ENCODE measurements at places on chromosomes 6 and 20.

DNA sequence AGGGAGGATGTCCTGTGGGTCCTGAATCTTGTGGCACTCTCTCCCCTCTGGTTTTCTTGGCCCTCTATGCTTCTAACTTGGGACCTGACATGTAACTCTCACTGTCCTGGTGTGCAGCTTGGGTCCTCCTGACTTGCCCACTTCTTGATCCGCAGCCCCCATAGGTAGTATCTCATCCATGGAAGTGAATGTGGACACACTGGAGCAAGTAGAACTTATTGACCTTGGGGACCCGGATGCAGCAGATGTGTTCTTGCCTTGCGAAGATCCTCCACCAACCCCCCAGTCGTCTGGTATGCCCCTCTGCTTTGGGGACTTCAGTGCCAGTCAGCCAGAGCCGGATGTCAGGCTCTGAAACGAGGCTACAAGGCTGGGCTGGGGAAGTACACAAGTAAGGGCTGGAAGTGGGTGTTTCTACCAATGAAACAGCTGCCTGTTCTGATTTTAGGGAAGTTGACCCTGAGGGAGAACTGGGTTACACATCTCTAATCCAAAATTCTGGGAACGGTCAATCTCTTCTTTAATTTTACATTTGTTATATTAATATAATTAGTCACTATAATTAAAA lies 641 bp downstream of the DBNDD2 start:
- no peak for DNase-seq

DNA sequence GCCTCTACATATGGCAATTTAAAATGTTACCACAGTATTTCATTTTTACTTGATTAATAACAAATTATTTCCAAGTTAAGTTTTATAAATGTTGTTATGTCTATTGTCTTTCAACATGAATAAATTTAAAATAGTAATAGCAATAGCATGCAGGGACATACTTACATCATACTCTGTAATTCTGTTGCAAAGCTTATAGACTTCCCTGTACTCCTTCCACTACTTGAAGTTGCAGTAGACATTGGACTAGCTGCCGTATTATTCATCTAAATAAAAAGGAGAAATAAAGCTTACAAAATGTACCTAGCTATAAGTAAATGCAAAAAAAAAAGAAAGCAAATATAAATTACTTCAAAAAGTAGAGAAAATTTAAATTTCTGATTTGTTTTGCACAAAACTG lies 12.7 kb downstream of the SUPT3H start:
- DNase-seq, result no peak

- no peak for DNase-seq
These were observed 97.7 kb downstream of the SYCP2 start for GRCh38 chr20:59835448-59836395.

- no peak for DNase-seq
These were observed 71.5 kb downstream of the SLC23A2 start for GRCh38 chr20:4929686-4930397.

DNA sequence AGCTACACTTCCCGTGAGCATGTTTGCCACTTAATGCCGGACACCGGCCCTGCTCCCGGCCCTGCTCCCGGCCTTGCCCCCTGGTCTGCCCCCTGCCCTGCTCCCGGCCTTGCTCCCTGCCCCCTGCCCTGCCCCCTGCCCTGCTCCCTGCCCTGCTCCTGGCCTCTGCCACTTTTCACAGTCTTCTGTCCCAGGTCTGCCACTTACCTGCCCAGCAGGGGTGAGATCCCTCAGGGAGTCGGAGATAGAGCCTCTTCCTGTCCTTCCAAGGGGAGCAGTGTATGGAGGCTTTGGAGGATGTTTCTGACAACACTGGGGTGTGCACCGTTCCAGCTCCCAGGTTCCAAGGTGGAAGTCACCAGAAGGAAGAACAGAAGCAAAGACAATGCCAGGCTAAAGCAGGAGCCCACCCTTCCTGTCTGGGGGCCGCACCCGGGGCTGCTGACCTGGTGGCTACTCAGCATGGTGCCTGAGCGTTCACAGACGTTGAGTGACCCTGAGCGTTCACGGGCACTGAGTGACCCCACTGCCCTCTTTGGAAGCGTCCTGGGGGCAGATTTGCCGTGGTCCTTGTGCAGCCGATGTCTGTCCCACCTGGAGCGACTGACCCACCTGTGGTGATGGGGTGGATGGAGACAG lies 199.8 kb downstream of the DLL1 start:
- DNase-seq, result no peak

DNA sequence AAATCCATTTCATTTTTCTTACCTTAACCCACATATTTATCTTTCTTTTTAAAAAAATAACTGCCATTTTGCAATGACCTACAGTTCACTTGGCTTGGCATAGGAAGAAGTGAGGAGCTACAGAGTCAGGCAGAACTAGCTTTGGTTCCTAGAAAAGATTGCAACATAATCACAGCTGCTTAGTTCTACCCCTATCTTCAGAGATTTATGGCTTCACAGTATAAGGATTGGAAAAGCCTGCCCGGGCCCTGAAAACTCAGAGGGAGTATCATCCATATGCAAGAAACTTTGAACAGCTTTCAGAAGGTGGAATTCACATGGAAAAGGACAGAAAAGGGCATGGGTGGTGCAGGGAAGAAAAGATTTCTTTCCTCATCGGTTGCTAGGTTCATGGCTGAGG lies 774.3 kb upstream of the CHD6 start:
- DNase-seq, result no peak

GRCh38 chr6:150189122-150189521 lies 46.3 kb downstream of the PPP1R14C start:
- no peak for DNase-seq

DNA sequence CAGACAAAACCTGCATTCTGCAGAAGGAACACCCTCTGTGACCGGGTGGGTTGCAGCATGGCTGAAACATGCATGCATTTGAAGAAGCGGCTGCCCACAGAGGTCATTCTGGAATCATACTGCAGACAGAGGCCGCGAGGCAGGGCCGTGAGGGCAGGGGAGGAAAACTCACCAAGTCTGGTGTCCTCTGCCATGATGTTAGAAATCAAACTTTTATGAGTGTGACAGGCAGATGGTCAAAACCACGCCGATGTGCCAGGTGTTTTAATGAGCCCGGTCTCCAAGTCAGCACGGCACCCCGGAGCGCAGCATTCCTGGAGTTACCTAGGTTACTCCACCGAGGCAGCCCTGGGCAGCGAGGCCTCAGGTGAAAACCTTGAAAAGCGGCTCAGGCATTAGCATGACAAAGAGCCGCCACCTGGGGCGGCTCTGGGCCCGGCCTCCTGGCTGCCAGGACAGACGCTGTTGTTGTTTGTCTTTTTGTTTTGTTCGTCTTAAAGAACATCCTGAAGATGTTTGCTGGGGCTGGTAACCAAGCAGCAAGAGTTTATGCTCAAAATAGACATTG lies 255.6 kb downstream of the ERMARD start:
- DNase-seq, result no peak

DNA sequence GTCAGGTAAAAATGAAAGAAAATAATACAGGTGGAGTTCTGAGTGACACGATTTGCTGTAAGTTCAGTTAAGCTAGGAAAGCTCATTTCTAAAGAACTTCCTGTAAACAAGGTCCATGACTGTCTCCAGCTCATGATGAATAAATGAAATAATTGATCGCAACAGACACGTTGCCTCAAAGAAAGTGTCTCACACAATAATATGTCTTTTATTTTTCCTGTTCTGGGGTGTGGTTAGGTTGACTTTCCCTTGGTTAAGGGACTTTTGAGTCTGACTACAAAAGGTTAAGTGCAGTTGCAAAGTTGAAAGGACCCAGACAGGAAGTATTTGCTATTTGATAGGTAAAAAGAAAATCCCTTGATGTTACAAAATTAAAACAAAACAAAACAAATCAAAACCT lies 304.2 kb upstream of the PRDM1 start:
- DNase-seq, result no peak
